IPS DF 6.9 (cell line): ENCODE measurements at places on chromosomes 2 and 18.

DNA sequence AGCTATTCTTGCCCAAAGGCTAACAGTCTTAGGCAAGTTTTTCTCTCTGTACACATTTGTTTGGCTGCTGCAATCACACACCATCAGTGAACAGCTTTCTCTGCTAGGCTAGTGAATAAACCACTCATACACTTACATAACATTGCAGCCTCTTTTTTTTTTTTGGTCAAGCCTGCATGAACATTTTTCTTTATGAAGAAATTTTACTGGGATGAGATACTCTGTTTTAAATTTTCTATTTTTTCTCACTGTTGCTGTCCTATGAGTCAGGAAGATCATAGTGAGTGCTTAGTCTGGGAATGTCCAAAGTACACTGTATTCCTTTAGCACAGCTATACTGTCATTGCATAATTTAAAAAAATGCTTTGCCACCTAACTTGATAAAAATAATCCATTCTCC, 58.5 kb downstream of the ROCK1 start:
- no peak overlapping the region for H3K27ac ChIP-seq
- no peaks in the 10 kb centered on the region for H3K36me3 ChIP-seq
- no peak overlapping the region for H3K4me3 ChIP-seq
- H3K27me3 ChIP-seq: no peaks in the 10 kb centered on the region

DNA sequence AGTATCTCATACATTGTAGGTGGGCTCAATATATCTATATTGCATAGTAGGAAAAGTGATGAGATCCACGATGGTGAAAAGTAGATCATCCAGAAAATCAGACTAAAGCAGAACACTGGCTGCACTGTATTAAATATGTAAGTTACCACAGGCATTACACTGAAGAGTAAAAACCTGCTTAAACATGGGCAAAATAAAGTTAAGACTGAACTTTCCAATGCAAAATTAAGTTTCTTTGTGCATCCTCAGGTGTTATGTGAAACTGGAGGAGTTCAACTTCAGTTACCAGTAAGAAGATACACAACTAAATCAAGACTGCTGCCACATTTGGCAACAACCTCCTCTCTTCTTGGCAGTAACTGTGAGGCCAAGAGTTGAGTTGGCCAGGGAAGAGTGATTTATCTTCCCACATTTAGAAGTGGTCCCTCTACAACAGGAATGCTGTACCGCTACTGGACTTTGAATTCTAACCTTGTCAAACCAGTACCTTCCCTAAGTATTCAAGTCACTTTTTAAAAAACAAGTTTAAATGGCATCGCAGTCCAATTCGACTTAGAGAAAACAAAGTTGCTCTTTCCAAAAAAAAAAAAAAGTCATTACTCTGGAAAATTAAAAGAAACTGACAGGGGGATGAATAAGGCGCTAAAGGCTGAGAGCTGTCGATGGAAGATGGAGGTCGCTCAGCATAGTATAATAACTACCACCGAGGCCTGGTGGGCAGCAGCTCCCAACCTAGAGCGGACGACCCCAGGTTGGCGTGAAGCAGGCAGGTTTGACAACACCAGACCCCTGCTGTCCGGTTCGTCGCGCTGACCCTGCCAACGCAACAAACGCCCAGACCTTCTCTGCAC, 1.1 kb downstream of the MAP4K3 start:
- no peaks in the 10 kb centered on the region for H3K27me3 ChIP-seq
- peak overlapping the region; percentile 69 for H3K4me3 ChIP-seq
- no peak for DNase-seq
- H3K36me3 ChIP-seq: no peaks in the 10 kb centered on the region
- H3K27ac ChIP-seq: no peak overlapping the region

DNA sequence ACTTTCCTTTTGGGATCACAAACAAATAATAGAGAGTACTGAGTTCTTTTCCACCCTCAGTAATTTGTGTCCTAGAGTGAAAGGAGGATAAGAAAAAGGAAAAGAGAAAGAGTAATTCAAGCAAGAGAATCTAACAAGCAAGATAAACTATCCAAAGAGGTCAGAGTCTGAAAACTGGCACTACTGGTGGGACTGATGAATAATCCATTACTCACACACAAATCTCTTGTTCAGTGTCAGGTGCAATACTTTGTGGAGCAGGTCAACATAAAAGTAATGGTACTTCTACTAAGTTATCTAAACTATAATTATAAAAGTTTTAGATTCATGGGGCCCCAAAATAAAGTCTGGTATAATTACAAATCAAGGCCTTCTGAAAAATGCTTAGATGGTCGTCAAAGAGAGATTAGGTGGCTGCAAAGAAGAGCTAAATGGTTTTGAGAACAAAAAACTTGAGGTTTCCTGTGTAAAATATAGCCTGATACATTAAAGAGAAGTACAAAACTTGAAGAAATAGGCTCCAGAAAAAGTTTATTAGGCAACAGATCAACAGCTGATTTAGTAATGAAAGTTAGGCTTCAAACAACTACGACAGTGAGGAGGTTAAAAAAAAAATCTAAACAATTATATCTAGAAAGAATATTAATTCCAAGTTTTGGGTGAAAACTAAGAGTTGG, 109.4 kb downstream of the BAZ2B start:
- no peak for DNase-seq
- H3K36me3 ChIP-seq: no peaks in the 10 kb centered on the region
- H3K4me1 ChIP-seq: no peaks in the 10 kb centered on the region
- H3K27ac ChIP-seq: no peak overlapping the region
- H3K27me3 ChIP-seq: no peaks in the 10 kb centered on the region

GRCh38 chr2:70461981-70462876, 91.4 kb downstream of the TGFA start:
- no peak overlapping the region for H3K4me3 ChIP-seq
- no peak for DNase-seq
- H3K27ac ChIP-seq: no peak overlapping the region
- H3K36me3 ChIP-seq: no peaks in the 10 kb centered on the region

DNA sequence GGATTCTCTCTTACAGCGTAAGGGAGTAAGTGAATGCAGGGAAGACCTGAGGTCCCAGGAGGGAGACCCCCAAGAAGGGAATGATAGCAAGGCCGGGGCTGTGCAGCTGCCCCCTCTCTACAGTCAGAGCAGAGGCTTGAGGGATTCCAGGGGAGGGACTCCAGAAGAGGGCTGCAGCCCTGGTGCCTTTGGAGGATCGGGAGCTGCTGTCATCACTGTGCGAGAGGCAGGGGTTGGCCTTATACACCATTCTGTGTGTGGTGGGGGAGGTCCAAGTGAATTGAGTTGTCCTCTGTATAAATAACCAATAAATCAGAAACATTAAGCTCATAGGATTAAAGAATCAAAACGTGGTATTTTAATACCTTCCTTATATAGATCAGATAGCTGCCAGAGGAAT, 114.9 kb downstream of the GLI2 start:
- no peak overlapping the region for H3K27ac ChIP-seq
- H3K4me1 ChIP-seq: peaks cover 5% of the 10 kb centered on the region; the same call in 1 of the 2 replicates
- no peaks in the 10 kb centered on the region; the same call in 1 of the 2 replicates for H3K36me3 ChIP-seq
- no peaks in the 10 kb centered on the region for H3K27me3 ChIP-seq
- H3K4me3 ChIP-seq: no peak overlapping the region

- no peaks in the 10 kb centered on the region for H3K4me1 ChIP-seq
- H3K4me3 ChIP-seq: no peak overlapping the region
- H3K36me3 ChIP-seq: no peaks in the 10 kb centered on the region
- no peak for DNase-seq
- no peaks in the 10 kb centered on the region for H3K27me3 ChIP-seq
Observed at GRCh38 chr2:44537264-44537663, 175.5 kb downstream of the CAMKMT start.

DNA sequence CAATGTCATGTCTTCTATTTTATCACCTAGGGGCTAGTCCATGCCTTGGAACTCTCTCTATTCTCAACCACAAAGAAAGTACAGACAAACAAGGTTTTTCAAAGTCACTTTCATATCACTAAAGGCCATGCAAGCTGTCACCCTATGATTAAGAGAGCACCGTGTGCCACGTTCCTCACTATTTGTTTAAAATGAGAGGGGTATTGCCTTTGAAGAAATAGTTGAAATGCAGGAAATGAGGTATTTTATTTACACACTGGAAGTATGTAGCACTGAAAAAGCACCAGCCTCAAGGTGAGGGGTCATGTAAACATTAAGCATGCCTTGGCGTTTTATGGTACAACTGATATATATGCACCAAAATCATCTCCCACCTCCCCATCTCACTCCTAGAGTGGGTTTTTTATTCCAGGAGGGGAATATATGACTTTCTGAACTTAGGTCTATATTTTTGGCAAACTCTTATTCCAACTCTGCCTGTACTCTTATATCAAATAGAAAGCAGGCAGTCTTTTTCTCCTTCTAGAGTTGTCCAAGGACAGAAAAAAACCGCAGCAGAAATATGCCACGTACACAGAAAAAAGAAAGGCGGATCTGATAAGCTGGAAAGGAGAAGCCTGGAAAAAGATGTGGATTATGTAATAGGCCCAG, 53.5 kb downstream of the VSNL1 start:
- H3K27me3 ChIP-seq: no peaks in the 10 kb centered on the region
- no peaks in the 10 kb centered on the region for H3K36me3 ChIP-seq
- H3K4me3 ChIP-seq: no peak overlapping the region
- no peak for DNase-seq

- H3K36me3 ChIP-seq: no peaks in the 10 kb centered on the region
- no peak overlapping the region for H3K4me3 ChIP-seq
- H3K27ac ChIP-seq: no peak overlapping the region
Observed at GRCh38 chr2:38830526-38831159, 45.1 kb downstream of the DHX57 start.

DNA sequence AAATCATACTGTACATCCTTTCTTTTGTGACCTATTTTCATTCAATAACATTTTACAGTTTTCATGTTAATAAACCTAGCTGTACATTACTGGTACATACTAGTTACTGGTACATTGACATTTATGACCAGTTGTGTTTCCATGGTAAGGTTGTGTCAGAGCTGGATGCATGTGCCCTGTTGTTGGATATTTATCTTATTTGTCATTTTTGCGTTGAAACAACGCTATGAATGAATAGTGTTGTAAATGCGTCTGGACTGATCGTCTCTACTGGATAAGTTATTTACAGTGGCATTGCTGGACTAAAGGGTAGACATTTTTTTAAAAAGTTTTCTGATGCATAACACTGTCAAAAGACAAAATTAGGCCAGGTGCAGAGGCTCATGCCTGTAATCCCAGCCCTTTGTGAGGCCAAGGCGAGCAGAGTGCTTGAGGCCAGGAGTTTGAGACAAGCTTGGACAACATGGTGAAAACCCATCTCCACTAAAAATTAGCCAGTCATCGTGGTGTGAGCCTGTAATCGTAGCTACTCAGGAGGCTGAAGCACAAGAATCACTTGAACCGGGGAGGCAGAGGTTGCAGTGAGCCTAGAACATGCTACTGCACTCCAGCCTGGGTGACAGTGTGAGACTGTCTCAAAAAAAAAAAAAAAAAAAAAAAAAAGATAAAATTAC, 40.2 kb downstream of the MCFD2 start:
- H3K27ac ChIP-seq: no peak overlapping the region
- H3K4me1 ChIP-seq: peaks cover 1% of the 10 kb centered on the region; the same call in 1 of the 2 replicates

DNA sequence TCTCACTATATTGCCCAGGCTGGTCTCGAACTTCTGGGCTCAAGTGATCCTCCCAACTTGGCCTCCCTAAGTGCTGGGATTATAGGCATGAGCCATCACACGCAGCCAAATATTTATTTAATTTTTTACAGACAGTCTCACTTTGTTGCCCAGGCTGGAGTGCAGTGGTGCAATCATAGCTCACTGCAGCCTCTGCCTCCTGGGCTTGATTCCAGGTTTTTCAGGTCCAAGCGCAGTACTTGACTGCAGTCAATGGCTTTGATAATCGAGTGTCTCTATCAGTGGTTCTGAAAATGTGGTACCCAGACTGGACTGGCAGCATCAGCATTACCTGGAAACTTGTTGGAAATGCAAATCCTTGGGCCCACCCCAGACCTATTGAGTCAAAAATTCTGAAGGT, 63.1 kb downstream of the PLB1 start:
- H3K4me3 ChIP-seq: no peak overlapping the region
- no peaks in the 10 kb centered on the region for H3K4me1 ChIP-seq
- H3K36me3 ChIP-seq: no peaks in the 10 kb centered on the region

- H3K27me3 ChIP-seq: no peaks in the 10 kb centered on the region
- no peaks in the 10 kb centered on the region for H3K36me3 ChIP-seq
- no peak overlapping the region for H3K27ac ChIP-seq
- DNase-seq: no peak
- H3K4me3 ChIP-seq: no peak overlapping the region
Observed at GRCh38 chr2:15506229-15506819, 54.8 kb downstream of the NBAS start.

- H3K27me3 ChIP-seq: no peaks in the 10 kb centered on the region
- H3K27ac ChIP-seq: no peak overlapping the region
- DNase-seq: no peak
Observed at GRCh38 chr2:229124136-229124535, 147.0 kb downstream of the PID1 start.

- DNase-seq: no peak
- H3K4me1 ChIP-seq: no peaks in the 10 kb centered on the region
- no peak overlapping the region for H3K27ac ChIP-seq
- no peaks in the 10 kb centered on the region for H3K27me3 ChIP-seq
Observed at GRCh38 chr18:38786906-38787305, 1221.3 kb upstream of the CELF4 start.

DNA sequence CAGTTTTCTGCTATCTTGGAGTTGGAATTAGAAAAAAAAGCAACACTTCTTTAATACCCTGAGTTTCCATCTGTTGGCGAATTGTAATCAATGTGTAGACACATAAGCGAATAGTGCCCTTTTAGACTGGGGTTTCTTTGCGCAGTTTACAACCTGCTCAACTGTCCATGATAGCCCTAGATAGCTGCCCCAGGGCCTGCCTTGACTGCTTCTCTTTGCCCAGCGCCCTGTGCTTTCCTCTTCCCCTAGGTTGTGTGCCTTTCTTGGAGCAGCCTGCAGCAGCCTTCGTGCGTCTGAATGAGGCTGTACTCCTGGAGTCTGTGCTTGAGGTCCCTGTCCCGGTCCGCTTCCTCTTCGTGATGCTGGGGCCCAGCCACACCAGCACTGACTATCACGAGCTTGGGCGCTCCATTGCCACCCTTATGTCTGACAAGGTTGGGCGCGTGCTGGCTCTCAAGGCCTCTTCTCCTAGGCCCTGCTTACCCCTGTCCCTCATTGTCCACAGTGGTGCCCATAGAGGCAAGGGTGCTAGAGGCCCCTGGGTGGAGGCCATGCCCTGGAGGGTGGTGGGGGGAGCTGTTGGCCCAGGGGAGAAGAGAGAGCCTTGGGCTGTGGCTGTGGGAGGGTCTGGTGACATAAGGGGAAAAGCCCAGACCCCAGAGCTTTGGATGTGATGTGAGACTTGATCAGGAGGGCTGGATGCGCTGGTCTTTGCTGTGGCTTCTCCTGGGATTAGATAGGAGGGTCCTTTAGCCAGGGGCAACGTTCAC, 6.9 kb downstream of the SLC4A3 start:
- no peak for DNase-seq
- H3K27ac ChIP-seq: no peak overlapping the region
- H3K36me3 ChIP-seq: no peaks in the 10 kb centered on the region
- no peaks in the 10 kb centered on the region; the same call in 1 of the 2 replicates for H3K4me1 ChIP-seq

- no peak overlapping the region for H3K4me3 ChIP-seq
- no peaks in the 10 kb centered on the region for H3K36me3 ChIP-seq
- no peak overlapping the region for H3K27ac ChIP-seq
- H3K4me1 ChIP-seq: no peaks in the 10 kb centered on the region
- no peak for DNase-seq
- H3K27me3 ChIP-seq: no peaks in the 10 kb centered on the region
Observed at GRCh38 chr2:158990397-158991214, 22.2 kb downstream of the TANC1 start.
